ENCODE measurements at places on chromosomes 1 and 21.

GRCh38 chr1:203284411-203285123 lies 20.8 kb upstream of the BTG2 start:
- DNase-seq = no peak

- DNase-seq = peak; percentile 10
These were observed 21.7 kb downstream of the ASTN1 start for GRCh38 chr1:177142791-177143271.

- no peak for DNase-seq
These were observed 113.7 kb upstream of the WARS2 start for GRCh38 chr1:119254067-119254720.

DNA sequence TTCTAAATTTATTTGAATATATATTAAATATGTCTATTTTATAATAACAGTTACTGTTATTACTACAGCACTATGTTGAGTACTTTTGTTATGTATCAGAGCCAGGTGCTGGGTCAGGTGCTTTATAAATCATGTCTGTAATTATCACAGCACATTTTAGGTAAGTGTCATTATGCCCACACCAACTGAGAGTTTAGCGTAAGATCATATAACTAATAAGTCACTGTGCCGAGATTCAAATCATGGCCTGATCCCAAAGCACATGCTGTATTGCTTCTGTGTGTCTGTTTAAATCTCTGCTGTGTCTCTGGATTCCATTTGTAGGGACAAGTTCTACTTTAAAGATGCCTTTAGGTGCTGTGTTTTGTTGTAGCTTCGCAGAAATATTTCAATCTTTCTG lies 1.9 kb downstream of the GPSM2 start:
- DNase-seq = no peak

- peak; percentile 77 for DNase-seq
These were observed 16.2 kb upstream of the TSNAX start for GRCh38 chr1:231512147-231512698.

- no peak for DNase-seq
These were observed 230.9 kb downstream of the GPR52 start for GRCh38 chr1:174678657-174679056.

- no peak for DNase-seq
These were observed 43.6 kb downstream of the ZBTB8OS start for GRCh38 chr1:32606565-32607371.

GRCh38 chr1:177883581-177883980 lies 86.3 kb downstream of the SEC16B start:
- no peak for DNase-seq

GRCh38 chr1:67544921-67545320 lies 114.7 kb upstream of the SERBP1 start:
- no peak for DNase-seq

GRCh38 chr1:117061986-117062415 lies 1.9 kb downstream of the TTF2 start:
- no peak for DNase-seq

- DNase-seq = no peak
These were observed 42.8 kb downstream of the RTCA start for GRCh38 chr1:100308777-100309176.

DNA sequence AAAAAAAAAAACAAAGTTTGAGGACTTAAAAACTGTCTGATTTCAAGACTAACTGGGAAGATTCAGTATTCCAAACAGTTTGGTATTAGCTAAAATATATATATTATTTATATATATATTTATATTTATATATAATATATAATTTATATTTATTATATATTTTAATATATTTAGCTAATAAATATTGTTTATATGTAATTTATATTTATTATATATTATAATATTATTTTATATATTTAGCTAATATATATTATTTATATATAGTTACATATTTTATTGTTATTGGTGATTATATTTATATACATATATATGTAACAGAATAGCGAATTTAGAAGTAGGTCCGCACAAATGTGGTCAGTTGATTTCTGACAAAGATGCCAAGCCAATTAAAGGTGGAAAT lies 480.2 kb upstream of the C1orf87 start:
- DNase-seq = no peak

GRCh38 chr21:36386031-36386642 lies 945 bp downstream of the CHAF1B start:
- no peak for DNase-seq

DNA sequence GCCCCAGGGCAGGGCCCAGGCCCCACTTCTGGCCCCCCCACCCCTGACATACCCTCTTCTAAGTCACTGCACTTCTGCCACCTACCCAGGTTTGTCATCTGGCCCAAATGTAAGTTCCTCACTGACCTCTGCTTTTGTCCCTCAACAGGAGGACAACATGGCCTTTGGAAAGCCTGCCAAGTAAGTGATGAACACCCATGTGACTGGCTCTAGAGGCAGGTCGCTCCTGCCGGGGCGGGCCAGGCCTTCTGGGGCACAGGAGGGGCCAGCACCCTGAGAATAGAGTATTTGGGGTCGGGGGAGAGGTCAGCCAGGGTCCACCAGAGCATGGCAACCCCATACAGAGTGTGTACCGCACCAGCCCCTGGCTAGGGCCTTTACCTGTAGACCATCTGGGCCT lies 9.9 kb upstream of the SYTL1 start:
- DNase-seq = no peak

Measured in fibroblast of skin of left quadriceps (primary cell).